Mesenteric fat pad (tissue), 1 donor: ENCODE measurements at places on chromosomes 16 and 17.

DNA sequence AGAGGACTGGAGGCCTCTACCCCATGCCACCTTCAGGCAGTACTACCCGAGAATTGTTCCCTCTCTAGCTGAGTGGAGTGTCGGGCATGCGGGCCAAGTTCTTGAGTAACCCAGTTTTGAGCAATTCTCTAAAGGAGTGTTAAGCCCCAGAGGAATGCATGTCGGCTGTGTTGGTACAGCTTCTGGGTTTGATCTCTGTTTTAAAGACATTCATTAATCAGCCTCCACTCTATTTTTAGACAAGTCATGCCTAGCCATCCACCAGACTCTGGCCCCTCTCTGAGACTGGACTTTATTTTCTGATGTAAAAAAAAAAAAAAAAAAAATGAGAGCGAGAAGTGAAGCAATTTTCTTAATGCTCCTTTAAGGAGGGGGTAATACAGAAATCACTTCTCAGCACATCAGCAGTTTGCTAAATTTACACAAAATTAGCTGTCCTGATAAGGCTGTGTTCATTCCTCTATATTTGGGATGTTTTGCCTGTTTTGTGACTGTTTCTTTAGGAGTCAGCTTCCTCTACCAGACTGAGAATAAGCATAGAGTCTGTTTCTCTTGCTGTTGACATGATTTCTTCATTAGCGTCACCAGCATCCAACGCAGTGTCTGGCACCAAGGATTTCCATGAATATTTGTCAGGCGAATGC lies 88.7 kb downstream of the AXIN2 start:
- no peak for DNase-seq

GRCh38 chr16:81201267-81201666 lies 37.2 kb upstream of the BCO1 start:
- DNase-seq = no peak

- DNase-seq = no peak
These were observed 21.0 kb upstream of the ZNF652 start for GRCh38 chr17:49383060-49383459.

- no peak for DNase-seq
These were observed 39.6 kb upstream of the PSMD7 start for GRCh38 chr16:74257061-74257460.
